NCI-H1436 (cell line): ENCODE measurements at places on chromosomes 13 and 19.

- DNase-seq: no peak
Measured at GRCh38 chr19:15438124-15438496, 11.6 kb downstream of the WIZ start.

DNA sequence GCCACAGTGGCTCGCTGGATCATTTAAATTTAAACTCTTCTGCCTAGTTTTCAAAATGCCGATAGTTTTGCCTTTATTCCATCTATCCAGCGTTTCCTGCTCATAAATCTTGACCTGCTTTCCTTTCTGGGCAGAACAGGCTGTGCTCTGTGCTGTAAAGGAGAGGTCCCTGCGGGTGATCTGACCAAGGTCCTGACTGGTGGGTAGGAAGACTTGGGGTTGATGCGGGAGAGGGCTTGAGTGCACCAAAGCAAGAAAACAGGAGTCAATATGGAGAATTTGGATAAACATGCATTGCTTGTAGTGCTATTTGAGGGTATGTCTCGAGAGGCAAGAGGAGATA lies 533.6 kb downstream of the MYO16 start:
- no peak for DNase-seq

GRCh38 chr19:33781415-33781935 lies 15.2 kb upstream of the KCTD15 start:
- no peak for DNase-seq

- no peak for DNase-seq
Measured at GRCh38 chr13:67267136-67267535, 37.0 kb upstream of the PCDH9 start.

- DNase-seq: no peak
Measured at GRCh38 chr19:22628401-22628800, 5.7 kb upstream of the ZNF492 start.

GRCh38 chr19:16155128-16155527 lies 11.6 kb downstream of the HSH2D start:
- DNase-seq: no peak

DNA sequence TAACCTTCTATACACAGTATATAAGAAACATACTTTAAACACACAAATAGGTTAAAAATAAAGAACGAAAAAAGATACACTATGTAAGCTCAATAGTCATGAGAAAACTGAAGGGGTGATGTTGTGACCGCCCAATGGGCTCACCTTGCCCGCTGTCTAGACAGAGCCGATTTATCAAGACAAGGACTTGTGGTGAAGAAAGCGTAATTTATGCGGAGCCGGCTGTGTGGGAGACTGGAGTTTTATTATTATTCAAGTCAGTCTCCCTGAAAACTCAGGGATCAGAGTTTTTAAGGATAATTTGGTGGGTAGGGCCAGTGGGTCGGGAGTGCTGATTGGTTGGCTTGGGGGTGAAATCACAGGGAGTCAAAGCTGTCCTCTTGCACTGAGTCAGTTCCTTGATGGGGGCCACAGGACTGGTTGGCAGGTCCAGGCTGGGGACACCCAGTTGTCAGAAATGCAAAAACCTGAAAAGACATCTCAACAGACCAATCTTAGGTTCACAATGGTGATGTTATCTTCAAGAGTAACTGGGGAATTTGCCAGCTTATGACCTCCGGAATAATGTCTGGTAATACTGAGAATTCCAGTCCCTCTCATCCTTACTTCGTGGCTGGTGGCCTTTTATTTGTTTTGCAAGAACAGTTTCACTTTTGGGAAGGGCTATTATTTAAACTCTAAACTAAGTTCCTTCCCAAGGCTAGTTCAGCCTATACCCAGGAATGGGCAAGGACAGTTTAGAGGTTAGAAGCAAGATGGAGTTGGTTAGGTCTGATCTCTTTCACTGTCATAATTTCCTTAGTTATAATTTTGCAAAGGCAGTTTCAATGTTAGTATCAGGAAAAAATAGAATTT lies 96.6 kb downstream of the UBL3 start:
- DNase-seq: no peak

DNA sequence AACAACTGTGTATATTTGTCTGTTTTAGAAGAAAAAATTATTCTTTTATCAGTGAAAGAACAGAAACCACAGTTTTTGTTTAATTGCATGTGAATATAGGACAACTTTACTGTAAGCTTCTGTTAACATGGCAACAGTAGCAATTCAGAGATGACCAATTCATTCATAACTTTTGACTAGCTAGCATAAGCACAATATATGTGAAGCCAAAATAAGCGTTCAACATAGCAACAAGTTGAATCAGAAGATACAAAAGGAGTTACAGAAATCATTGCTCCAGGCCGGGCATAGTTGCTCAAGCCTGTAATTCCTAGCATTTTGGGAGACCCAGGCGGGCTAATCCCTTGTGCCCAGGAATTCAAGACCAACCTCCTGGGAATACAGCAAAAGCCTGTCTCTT lies 197.1 kb upstream of the GPC6 start:
- DNase-seq: no peak
